ENCODE measurements at places on chromosomes 7 and 10.

GRCh38 chr10:78316451-78316931 is 282.8 kb downstream of the RPS24 start:
- DNase-seq = no peak

GRCh38 chr7:100372256-100372655 is 1.0 kb upstream of the PILRA start:
- DNase-seq = no peak

GRCh38 chr7:104185346-104185745 is 22.5 kb downstream of the ORC5 start:
- DNase-seq = no peak

DNA sequence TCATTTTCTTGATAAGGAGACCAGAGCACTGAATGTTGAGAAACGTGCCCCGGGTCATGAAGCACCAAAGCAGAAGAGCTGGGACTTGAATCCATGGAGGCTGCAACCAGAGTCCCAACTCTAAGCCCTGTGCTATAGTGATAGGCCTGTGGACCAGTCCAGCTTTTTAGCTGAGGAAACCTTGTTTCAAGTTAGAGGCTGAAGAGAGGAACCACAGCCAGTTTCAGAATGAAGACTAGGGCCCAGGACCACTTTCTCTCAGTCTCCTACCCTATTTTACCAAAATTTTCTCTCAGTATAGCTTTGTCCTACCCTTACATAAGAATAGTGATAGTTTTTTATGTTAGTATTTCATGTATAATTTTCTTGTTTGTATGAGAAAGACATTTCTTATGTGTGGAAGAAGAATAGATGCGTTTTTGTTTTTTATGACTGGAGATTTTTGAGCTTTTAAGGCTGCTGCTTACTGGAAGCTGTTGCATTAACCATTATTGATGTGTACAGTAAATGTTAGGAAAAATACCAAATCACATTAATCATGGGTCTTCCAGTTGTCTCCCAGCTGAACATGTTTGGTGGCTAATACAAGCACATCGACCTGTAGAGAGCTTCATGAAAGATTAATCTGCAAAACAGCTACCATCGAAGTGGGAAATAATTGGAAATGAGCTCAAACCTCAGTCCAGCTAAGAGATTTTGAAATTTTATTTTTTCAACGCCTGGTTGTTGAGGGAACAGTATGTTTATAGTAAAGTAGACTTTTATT is 45.0 kb upstream of the CSTF2T start:
- DNase-seq = no peak

DNA sequence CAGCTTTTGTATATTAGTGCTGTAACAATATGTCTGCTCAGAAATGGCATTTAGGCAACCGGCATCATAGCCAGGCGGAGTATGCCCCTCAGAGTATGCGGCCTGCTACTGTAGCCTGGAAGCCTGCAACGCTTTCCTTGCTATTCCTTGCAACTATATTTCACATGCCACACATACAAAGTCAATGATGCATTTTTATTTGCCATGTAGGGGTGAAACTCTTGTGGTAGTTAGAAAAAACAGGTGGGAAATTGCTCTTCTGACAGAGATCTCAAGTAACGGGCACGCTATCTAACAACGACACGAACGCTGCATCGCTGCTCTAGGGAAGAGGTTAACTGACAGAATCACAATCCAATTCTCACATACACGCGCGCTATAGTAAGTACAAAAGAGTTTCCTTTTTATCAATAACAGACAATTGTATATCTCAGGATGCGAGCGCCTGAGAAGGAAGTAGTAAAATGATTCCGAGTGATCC is 5.9 kb downstream of the EBF3 start:
- no peak for DNase-seq
